ENCODE measurements at places on chromosomes 1 and 21.

GRCh38 chr1:68959461-68960030 is 462.7 kb upstream of the DEPDC1 start:
- no peak for DNase-seq

DNA sequence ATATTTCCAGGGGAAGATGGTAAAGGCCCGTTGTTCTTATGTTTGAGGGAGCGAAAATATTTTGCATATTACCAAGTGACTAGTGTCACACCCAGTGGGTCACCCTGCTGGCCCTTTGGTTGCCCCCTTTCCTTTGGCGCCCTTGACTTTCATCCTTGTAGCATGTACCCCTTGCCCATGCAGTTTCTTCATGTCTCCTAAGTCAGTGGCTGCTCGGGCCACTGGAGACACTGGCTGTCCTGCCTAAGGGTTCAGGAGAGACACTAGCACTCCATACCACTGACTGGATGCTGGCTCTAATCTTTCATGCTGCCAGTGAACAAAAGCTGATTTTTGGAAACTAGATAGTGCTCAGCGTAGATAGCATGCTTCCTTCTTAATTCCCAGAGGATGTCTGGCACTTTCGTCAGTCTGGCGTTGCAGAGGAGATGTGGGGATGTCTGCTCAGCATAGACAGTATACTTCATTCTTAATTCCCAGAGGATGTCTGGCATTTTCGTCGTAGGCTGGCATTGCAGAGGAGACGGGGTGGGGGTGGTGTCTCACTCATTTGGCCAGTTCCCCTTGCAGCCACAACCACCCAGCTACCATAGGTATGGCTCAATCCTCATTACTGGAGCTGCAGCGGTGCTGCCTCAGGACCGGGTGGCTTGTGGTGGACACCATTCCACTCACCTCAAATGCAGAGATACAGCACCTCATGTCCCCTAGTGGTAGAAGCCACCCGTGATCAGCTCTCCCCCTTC is 770.9 kb upstream of the TPTE start:
- DNase-seq: no peak

GRCh38 chr1:153231785-153232184 is 14.4 kb downstream of the PRR9 start:
- DNase-seq: no peak

DNA sequence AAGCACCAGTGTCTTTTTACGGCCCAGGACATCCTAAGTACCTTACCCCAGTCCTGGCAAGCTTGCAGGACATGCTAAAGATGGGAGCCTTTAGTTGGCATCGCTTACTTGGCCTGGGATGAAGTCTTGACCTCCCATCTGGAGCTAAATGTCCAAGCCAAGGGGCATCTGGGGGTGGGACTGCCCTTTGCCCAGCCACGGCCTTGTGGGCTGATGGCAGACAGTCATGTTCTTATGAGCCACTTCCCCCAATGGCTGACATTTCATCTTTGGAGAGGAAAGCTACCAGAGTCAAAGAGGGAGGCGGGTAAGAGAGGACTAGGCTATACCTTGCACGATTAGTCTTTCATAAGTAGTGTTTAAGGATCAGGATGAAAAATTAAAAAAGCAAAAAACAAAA is 32.2 kb downstream of the OPTC start:
- no peak for DNase-seq
